M059J (cell line): ENCODE measurements at places on chromosomes 2 and 18. TPM values are rescaled to one million over a fixed set of nuclear protein-coding genes. Genes with fewer than 3 reads are reported as not detected.

Gene LOXHD1
- total RNA-seq: not detected in 2 replicates

DNA sequence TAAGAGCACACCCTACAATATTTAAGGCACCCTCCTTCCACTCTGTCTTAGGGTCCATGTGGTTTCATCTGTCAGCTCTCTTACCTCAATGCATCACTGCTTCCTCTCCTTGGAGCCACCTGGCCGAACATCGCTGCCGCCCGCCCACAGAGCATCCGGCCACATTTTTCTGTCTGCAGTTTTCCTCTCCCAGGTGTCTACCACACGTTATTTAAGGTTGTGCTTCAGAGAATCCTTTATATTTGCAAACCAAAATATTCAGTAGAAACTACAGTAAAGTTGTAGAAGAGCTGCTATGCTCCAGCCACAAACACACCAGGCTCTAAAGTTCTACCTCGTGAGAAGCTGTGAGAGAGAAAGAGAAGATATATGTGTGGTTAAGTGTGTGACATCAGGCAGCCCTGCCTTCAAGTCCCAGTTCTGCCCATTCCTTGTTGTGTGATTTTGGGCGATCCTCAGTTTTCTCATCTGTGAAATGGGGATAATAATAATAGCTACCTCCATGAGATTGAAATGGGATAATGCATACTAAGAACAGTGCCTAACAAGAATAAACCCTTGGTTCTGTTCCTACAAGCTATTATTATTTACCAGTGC, 4.9 kb upstream of the STK17B start:
- DNase-seq: no peak

GRCh38 chr2:45942237-45942738, 290.8 kb downstream of the PRKCE start:
- DNase-seq: no peak

DNA sequence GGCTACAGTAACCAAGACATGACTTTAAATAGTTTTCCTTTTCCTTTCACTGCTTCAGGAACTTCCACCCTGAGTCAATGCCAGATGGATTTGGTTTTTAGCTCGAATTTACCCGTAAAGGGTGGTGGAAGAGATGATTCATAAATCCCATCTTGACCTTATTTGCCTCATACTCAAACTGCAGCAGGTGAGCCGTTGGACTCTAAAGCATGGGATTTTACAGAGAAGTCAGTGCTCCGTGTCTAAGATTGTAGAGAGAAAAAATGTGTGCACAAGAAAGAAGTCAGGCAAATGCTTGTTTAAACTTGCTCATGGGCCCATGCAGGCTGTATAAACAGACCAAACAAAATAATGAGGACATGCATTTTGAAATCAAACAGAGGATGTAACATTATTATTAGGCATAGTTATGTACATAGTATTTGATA, 369.7 kb upstream of the TRIB2 start:
- peak; percentile 70 for DNase-seq

Gene ABCG5
- total RNA-seq: not detected in 2 replicates

DNA sequence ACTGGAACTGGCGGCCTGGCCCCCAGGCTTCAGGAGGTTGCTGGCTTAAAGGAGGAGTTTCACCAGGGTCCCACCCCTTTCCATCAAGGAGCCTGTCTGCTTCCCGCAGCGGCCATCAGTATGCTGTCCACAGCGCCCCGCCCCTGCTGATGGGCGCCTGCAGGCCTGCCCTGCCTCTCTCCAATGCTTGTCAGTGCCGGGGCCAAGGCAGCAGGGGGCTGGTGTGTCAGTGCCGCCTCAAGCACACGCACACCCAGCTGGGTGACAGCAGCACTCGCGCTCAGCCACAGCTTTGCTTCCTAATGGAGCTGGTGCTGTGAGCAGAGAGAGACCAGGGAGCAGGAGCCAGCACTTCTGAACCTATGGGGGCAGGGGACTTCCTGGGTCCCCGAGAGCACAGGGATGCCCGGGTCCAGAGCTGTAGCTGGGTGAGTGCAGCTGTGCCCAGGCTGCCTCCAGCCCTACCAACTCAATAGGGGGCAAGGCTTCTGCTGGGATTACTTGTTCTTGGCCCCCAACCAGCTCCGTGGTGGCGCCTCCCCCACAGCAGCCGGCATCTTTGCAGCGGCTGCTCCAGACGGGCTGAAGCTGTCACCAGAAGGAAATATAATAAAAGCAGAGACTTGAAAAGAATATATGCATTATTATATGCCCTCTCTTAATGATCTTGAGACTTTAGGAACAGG, 377.2 kb upstream of the LRATD1 start:
- no peak for DNase-seq

DNA sequence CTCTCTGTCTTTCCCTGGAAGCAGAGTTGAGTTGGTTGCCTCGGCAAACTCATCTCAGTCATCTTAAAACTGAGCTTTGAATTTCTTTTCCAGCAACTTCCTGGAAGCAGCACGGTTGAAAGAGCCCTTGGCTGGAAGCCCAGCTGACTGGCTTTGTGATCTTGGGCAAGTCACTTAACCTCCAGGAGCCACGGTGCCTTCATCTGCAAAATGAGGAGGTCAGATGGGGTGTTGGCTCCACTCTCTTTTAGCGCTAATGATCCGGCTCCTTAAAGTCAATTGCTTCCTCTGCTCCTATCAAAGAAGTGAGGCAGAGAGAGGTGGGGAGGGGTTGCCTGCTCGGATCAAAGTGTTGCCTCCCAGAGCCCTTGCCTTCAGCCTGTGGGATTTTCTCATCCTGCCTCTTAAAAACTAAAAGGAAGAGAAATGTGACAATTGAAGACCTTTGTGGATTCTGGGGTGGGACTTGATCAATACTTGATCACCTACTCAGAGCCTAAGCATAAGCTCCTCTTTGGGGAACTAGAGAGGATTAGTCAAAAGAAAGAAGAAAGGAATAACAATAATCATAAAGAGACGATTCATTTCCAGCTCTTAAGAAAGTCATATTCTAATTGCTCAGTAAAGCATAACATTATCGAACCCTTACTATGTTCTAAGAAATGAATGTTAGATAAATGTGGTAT, 86.6 kb downstream of the MYCN start:
- DNase-seq: no peak

DNA sequence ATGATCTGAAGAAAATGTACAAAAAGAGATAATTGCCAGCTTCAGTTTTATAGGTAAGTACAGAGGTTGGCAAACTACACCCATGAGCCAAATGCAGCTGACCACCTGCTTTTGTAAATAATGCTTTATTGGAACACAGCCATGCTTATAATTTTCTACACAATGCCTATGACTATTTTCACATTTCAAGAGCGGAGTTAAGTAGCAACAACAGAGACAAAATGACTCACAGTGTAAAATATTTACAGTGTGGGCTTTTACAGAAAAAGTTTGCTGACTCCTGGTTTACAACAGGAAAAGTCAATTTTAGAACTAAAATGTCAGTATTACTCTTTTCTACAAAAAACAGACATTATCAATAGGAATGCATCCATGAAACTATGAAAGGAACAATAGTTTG, 26.0 kb downstream of the CWC22 start:
- DNase-seq: peak; percentile 73

DNA sequence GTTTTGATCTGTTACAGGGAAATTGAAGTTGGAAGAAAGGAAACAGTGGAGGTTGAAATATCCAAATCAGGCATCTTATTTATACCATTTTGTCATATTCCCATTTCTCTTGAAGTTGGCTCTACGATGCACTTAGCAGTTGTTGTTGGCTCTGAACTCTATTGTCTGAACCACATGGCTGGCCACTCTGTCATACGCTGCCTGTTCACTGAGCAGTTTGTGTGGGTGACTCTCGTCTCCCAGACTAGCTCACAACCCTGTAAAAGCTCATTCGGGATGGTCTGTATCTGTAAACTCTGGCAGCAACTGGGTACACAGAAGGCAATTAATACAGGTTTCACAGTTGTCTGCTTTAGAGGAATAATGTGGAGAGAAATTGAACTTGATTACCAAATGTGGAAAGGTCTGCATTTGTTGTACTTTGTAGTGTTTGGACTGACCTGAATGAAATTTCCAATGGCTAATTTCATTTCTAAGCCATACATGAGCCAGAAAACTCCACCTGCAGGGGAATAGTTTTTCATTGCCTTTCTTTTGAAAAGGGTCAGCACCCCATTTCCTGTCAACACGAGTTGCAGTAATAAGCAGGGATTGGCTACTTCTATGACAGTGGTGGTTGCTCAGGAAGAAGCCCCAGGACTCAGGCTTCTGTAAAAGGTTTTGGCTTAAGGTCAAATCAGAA, 378.2 kb downstream of the OSR1 start:
- DNase-seq: no peak

- DNase-seq: peak; percentile 22
These were observed 76.7 kb upstream of the TWIST2 start for GRCh38 chr2:238771218-238771617.

GRCh38 chr18:44518091-44518615, 162.5 kb upstream of the SETBP1 start:
- peak; percentile 33 for DNase-seq

DNA sequence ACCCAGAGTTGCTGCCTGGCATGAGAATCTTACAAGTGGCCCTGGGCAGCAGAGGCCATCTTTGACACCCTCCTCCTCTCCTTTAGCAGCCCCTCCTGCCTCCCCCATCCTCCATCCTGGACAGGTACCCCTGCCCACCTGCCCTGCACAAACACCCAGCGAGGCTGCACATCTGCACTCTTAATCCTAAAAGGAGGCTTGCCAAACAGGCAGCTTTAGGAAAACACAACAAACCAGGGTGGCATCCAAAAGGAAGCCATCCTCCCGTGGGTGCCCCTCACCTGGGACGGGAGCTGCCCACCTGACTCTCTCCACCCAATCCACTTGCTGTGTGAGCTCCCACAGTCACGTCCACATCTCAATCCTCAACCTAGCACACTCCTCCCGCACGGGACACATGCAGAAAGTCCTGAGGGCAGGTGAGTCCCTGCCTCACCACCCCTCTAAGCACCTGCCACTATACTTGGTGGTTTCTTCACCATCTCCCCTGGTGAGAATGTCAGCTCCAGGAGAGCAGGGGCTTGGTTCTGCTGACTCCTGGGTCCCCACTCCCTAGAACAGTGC, 5.8 kb downstream of the BIN1 start:
- DNase-seq: no peak

Gene REG1B
- not detected in 2 replicates for total RNA-seq

Gene EVX2
- not detected in 2 replicates for total RNA-seq

- DNase-seq: peak; percentile 39
These were observed 796 bp downstream of the SPIRE1 start for GRCh38 chr18:12656938-12657683.

DNA sequence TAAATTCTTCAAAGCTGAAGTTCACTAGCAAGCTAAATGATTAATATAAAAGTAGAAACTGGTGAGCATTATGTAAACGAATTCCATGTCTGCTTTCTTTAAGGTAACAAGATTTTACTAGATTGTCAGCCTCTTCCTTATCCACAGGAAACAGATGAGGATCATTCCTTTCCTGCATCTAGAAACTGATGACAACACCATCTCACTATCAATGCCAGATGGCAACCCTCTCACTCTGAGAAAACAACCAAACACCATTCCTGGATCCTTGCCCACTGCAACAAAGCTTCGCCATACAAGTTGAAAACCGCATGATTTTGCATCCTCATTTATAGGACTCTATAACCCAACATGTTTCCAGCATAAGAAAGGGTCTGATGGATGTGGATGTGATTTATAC, 122.9 kb downstream of the ZNF521 start:
- DNase-seq: peak; percentile 55

Gene PUS10
- total RNA-seq: 5.7 and 6.8 TPM in 2 replicates

Gene KCNS3
- 65.7 and 72.5 TPM in 2 replicates for total RNA-seq

- DNase-seq: peak; percentile 98
These were observed 5.7 kb upstream of the SPATS2L start for GRCh38 chr2:200300638-200301314.

- no peak for DNase-seq
These were observed 60.1 kb downstream of the CWC22 start for GRCh38 chr2:179946810-179947615.

GRCh38 chr2:10930721-10931516, 19.2 kb downstream of the KCNF1 start:
- no peak for DNase-seq

Gene ACMSD
- total RNA-seq: not detected in 2 replicates

GRCh38 chr2:117470311-117471095, 344.0 kb upstream of the DDX18 start:
- DNase-seq: peak; percentile 4

- DNase-seq: peak; percentile 93
These were observed 111.3 kb upstream of the SIX2 start for GRCh38 chr2:45120546-45120945.

DNA sequence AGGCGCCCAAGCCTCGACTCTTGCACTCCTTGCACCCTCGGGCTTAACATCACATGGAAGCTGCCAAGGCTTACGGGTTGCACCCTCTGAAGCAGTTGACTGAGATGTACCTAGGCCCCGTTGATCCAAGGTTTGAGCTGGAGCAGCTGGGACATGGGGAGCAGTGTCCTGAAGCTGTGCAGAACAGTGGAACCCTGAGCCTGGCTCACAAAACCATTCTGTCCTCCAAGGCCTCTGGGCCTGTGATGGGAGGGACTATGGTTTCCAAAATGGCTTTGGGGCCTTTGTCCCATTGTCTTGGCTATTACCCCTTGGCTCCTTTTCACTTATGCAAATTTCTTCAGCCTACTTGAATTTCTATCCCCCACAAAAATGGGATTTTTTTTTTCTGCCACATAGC, 454.0 kb downstream of the PIK3C3 start:
- DNase-seq: no peak

Gene RAD51AP2
- not detected in 2 replicates for total RNA-seq

GRCh38 chr2:80515964-80516363, 211.4 kb upstream of the LRRTM1 start:
- no peak for DNase-seq

DNA sequence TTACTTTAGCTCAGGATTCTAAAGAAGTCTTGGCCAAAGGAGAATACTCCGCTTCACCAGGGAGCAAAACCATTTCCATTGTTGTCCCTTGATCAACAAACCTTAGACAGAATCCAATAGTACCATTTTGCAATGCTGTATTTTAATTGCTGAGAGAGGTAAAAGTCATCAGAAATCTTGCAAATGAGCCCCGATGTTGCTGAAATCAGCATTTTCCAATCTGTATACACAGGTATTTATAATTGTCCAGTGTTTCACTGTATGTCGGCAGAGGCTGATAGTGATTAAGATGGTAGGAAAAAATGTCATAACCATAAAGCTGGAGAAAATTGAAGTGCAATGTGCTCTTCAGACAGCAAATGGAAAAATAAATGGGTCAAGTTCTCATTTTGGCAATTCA, 170.0 kb upstream of the ARL4C start:
- DNase-seq: no peak

- DNase-seq: no peak
These were observed 15.2 kb upstream of the LBH start for GRCh38 chr2:30216157-30216556.

Gene REG3G
- total RNA-seq: not detected in 2 replicates

DNA sequence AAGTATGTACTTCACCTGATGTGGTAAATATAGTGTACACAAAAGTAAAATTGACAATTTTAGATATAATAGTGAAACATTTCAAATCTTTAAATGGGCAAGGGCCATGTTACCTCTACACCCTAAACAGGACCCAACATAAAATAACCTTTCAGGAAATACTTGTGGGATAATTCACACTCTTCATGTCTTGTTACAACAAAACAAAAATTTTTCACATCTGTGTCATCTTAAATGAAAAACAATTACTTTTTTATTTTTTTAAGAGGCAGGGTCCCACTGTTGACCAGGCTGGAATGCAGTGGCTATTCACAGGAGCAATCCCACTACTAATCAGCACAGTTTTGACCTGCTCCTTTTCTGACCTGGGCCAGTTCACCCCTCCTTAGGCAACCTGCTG, 42.1 kb downstream of the SRBD1 start:
- DNase-seq: peak; percentile 47
